GM04503 (cell line): ENCODE measurements at places on chromosomes 16 and 17.

- DNase-seq = no peak
These were observed 113.5 kb downstream of the CLEC16A start for GRCh38 chr16:11057711-11058345.

GRCh38 chr17:57762452-57763395 is 17.6 kb upstream of the CCDC182 start:
- no peak for DNase-seq

DNA sequence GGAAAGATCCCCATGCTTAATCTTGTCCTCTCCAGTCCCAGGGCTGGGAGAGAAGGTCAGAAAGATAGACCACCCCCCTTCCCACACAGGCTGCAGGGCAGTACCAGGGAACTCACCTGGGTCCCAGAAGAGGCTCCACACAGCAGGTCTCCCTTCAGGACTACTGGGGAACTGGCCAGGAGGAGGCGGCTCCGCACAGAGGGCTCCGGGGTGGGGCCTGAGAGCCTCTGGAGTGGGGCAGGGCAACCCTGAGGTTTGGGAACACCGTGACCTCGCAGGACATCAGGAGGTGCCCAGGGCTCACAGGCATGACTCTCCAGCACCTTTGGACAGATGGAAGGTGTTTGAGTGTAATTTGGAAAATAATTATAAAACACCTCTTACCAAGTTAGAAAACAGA is 11.0 kb downstream of the ABCA3 start:
- no peak for DNase-seq

DNA sequence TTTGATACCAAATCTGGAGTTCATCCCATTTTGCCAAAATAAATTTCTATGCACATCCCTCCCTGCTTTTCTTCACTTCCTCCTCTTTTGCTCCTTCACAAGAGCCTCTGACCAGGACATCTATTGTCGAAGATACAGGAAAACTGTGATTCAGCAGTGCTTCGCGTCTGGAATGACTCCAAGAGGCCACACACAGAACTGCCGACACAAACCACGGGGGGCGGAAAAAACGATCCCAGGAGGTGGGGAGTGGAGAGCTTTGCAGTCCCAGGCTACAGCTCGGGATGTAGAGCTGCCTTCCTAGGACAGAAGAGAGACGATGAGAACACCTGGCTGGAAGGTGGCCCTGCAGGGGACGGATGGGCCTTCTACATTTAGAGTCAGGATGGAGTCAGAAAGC is 102.8 kb downstream of the XYLT1 start:
- DNase-seq = no peak
